T-helper 1 cell (primary cell): ENCODE measurements at places on chromosomes 3 and 15.

- peak; percentile 44 for DNase-seq
Observed at GRCh38 chr3:42526616-42527367, 24.3 kb downstream of the VIPR1 start.

- no peak for DNase-seq
Observed at GRCh38 chr3:72906154-72906553, 18.3 kb downstream of the GXYLT2 start.

GRCh38 chr15:65223996-65224395 lies 12.7 kb upstream of the CILP start:
- no peak for DNase-seq

- peak; percentile 69 for DNase-seq
Observed at GRCh38 chr3:195549931-195550519, 6.9 kb upstream of the PPP1R2 start.

DNA sequence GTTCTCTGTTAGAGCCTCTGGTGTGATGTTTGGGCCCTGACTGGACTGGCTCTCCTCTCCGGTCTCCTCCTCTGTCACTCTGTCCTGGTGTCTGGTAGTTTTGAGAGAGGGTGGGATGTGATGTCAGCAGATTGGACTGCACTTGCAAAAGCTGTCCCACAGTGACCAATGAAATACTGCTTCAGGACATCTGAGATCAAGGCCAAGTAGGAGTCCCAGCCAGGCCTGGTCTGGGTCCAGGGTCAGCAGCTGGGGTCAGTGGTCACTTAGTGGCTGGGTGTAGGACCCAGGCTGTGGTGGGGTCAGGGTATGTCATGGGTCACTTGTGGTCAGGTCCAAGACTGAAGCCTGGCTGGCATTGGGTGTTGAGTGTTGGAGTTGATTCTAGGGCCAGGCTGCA lies 20.9 kb downstream of the ALDH1L1 start:
- no peak for DNase-seq

DNA sequence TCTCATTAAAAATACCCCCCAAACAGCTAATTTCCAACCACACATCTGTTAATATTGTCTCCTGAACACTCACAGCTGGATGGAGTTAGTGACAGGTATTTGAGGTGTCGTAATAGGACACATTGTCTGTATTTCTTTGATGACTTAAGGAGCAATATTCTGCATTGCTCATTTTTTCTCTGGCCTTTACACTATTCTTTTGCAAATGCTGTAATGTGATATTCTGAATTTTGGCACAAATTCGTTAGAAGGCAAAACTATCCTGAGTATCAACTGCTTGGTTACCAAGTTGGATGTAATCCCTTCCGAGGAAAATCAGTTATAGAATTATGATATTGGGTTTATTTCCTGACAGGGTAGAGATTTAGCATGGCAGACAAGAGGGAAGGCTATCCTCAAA lies 1030.2 kb downstream of the MCTP2 start:
- DNase-seq = no peak

GRCh38 chr15:89362203-89363101 lies 27.8 kb upstream of the POLG start:
- no peak for DNase-seq

- no peak for DNase-seq
Observed at GRCh38 chr3:114900908-114901307, 246.2 kb downstream of the ZBTB20 start.

DNA sequence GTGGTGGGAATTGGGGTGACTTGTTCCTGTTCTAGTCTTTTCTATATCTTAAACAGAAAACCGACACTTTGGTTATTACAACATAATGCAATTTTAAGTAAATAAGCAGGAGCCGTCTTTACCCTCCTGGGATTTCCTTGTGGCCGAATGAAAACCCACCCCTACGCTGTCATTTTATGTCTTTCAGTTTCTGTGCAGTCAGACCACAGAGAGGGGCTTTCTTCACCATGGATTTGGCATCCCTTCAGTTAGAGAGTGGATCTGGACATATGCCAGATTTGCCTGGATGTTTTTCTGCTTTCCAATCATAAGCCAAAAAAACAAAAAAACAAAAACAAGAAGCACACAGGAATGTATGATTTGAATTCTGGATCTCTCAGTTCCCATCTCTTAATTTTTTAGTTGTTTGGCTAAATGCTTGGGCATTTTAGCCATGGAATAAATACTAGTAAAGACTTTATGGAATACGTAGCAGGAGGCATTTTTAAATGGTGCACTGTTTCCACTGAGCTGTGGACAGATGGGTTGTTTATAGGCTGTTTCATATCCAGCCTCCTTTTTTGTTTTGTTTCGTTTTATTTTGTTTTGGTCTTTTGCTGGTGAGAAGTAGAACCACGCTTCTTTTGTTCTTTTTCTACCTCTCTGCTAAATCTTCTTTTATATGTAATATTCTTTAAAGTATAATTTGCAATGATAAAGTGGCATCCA lies 272.9 kb downstream of the FEZF2 start:
- DNase-seq = no peak

- no peak for DNase-seq
Observed at GRCh38 chr3:141412936-141413354, 44.6 kb downstream of the ZBTB38 start.

- DNase-seq = no peak
Observed at GRCh38 chr15:101517504-101517903, 28.0 kb upstream of the PCSK6 start.

DNA sequence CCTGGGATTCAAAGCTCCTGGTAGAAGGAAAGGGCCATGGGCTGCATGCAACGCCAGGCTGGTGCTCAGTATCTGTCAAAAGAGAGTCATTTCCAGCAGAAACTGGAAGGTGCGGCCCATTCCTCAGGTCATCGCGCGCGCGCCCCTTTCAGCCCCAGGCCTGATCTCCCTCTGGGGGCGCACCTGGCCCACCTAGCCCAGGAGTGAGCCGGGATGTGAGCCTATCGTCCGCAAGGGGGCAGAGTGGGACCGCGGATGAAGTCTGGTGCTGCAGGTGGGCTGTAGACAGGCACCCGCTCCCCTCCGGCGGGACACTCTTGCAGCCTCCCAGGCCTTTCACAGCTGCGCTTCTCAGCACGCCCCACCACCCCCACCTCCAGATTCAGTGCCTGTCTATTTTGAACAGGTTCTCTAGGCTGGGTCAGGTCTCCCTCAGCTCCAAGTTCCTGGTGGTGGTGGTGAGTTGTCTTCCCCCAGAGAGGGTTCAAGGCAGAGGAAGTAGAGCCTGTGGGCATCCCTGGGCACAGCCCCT lies 5.8 kb upstream of the RPL29 start:
- DNase-seq = peak; percentile 75

DNA sequence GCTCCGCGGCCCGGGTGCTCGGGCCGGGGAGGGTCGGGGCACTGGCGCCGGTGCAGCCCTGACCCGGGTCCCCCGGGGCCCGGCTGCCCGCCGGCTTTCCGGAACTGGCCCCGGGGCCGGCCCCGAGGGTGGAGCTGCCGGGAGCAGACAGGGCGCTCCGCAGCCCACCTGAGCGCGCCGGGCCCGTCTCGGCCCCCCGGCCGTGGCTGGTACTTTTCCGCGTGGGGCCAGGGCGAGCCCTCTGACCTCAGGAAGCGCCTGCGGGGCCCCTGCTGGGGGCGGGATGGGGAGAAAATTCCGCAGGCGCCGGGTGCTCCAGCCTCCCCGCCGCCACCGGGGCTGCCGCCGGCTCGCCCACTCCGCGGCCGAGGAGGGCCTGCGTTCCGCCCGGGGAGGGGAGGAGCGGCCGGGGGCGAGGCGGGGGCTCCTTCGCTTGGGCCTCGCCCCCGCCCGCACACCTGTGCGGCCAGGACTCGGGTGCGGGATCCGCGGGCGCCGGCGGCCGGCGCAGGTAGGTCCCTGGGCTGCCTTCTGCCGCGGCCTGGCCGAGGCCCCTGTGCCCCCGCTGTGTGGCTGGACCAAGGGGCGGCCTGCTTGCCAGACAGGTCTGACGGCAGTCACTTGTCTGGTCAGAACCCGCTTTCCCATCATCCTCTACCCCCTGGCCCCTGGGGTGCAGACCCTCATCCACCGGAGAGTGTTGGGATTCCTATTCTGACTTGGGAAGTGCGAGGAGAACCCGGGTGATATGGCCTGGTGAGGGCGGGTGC lies 3.5 kb downstream of the FURIN start:
- DNase-seq = peak; percentile 25

DNA sequence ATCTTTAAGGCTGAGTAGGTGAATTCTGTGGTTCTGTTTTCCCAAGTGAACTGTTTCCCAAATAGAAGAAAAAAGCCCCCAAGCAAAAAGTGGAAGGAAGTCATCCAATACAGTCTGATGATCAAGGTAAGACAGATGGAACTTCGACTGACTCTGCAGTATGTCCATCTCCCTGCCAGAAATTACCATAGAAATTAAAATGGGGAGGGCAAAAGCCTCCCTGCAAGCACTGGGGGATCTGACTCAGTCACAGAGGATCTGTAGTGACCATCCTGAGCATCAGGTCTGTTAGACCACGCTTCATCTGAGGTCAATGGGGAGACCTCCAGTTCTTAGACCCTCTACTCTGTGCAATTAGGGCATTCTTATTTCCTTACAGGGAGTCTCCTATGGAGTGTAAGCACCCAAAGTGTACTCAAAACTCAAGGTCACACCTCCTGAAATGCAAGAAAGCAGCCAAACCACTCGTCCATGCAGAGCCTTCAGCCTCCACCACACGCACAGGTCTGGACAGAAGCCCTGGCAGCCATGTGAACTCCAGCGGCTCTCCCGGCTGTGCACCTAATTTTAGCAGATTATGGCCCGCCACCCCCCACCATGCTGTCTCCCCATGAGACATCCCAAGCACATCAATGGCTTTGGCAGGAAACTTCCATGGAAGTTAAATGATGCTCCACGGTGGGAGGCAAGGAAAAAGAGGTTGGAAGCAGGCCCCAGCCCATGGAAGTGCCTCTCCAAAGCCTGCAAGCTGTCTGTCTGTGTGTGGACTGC lies 348.7 kb downstream of the NTRK3 start:
- no peak for DNase-seq

GRCh38 chr15:93820566-93820965 lies 410.8 kb upstream of the MCTP2 start:
- DNase-seq = no peak

DNA sequence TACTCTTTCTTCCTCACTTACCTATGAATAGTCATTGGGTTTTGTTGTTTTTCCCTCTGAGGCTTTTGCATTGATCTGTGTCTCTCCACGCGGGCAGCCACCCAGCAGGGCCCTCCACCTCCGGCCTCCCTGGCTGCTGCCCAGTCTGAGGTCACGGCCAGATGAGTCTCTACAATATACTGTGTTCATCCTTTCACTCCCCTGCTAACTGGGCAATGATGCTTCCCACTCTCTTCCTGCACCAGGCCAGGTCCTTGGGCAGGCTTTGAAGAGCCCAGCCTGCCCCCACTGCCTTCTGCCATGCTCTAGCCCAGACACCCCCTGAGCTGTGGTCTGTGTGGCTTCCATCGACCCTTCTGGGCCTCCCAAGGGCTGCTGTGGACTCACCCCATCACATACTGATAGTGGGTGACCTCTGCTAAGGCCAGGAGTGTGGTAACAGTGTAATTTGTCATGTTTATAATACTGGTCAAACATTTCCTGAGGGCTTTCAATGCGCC lies 18.0 kb downstream of the PDIA5 start:
- no peak for DNase-seq

DNA sequence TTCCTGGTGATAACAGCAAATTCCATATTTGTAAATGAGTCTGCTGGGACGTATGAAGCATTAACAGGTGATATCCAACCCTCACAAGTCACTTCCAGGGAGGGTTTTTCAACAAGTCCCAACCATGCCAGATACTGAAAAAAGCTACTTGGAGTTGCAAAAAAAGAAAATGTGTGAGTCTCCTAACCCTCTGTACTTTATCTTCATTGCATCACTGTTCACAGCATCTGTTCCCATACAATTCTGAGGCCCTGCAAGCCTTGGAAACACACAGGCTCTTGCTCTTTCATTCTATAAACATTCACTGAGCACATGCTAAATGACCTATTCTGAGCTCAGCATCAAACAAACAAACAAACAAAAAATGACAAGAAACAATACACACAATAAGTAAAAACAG lies 120.8 kb downstream of the RFTN1 start:
- no peak for DNase-seq

DNA sequence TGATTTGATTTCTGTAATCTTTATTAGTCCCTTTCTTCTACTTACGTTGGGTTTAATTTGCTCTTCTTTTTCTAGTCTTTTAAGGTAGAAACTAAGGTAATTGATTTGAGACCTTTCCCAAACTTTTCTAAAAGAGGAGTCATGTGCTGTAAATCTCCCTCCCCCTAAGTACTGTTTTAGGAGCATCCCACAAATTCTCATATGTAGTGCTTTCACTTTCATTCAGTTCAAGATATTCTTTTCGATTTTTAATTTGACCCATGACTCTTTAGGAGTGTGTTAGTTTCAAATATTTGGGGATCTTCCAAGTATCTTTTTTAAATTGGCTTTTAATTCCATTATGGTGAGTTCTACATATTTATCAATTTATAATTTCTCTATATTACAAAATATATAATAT lies 241.8 kb downstream of the CTNNB1 start:
- DNase-seq = no peak

GRCh38 chr3:29686889-29687592 lies 406.2 kb downstream of the RBMS3 start:
- DNase-seq = peak; percentile 69

DNA sequence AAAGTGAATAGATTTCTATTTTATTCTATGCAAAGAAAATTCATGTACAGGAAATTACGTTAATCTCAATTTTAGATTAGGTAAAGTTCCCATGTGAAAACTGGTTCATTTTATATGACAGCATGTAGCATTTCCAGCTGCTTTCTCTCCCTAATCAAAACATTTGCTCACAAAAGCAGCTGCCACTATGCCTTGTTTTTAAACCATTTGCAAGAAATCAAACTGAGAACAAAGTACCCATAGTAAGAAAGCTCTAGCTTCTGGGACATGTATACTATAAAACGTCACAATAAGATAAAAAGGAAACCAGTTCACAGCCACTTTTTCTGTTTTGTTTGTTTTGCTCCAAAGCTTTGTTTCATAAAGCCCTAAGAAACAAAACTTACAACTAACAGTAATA lies 5.0 kb upstream of the CRYBG3 start:
- no peak for DNase-seq

DNA sequence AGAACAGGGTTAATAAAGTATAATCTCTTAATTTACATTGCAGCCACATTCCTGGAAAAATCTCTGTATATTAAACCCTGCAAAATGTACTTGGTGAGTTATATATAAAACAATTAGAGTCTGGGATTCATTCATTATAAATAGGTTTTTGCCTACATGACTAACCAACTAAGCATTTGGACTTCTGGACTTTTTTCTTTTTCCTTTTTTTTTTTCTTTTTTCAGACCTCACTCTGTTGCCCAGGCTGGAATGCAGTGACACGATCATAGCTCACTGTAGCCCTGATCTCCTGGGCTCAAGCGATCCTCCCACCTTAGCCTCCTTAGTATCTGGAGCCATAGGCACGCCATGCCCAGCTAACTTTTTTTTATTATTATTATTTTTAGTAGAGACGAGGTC lies 4.5 kb downstream of the DNAJC13 start:
- DNase-seq = no peak

DNA sequence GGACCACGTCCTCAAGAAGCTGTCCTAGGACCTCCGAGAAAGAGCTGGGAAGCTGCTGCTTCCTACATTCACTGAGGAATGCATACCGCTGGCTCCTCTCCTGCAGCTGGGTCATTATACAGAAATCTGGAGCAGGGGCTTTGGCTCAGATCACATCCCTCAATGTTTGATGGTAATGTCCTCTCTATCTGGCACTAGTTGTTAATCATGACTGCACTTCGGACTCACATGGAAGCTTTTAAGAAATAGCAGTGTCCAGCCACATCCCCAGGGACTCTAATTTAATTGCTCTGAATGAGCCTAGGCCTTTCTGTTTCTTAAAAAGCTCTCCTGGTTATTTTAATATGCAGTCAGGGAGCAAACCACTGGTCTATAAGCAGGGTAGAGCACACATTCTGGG lies 25.7 kb upstream of the MYRIP start:
- DNase-seq = no peak

- peak; percentile 16 for DNase-seq
Observed at GRCh38 chr3:187919048-187919447, 173.8 kb upstream of the BCL6 start.
